OCI-LY7 (cell line): ENCODE measurements at places on chromosomes 5 and 9.

GRCh38 chr5:124747791-124748686, 1.6 kb upstream of the ZNF608 start:
- peak; percentile 87 for DNase-seq

DNA sequence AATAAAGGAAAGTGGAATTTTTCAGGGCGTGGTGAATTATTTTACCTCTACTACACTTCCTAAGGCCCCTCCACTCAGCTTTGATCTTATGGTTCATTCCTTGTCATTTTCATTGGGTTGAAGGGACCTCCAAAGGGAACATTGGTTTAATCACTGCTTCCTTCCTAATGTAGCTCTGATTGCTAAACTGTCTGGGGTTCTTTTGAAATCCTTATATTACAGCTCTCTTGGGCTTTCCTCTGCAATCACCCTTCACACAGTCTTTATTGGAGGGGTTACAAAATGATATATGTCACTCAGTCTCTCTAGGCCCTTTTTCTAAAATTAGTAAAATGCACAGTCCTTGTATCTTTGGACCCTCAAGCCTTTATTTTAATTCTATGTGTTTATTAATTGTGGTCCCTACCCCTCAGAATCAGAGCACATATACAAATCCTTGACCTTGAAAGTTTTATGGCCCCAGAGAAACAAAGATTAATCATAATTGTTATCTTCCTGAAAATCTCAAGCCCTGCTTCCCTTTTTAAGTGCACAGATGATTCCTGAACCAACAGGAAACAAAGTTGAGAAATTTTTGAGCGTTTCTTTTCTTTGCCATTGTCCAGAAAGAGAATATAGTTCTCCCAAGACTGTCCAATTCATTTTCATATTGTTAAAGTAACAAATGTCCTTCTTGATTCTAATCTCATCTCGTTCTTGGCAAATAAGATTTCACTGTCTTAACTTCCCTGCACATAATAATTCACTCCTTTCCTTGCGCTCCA, 330.0 kb downstream of the ARRDC3 start:
- DNase-seq, result no peak

DNA sequence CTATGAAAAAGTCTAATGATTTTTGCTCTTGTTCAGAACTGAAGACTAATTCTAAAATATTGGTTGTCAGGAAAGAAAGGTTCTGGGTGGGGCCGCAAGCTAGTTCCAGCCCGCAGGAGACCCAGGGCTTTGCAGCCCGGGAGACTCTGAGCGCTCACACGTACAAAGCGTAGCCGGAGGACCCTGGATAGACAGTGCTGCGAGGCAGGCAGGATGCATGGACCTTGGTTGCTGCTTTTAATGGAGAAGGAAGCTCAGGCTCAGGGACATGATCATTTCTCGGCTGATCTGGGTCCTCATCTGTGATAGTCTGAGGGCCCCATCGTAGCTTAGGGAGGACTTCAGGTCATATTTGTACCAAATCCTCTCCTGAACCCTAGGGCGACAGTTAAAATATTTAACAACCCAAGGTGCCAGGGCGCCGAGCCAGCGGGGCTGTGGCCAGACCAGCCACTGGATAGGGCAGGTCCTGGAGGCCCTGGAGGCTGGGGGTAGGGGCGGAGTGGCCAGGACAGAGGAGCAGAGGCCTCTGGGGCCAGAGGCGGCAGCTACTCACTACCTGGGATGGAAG, 70.1 kb upstream of the UNC5A start:
- DNase-seq, result no peak

DNA sequence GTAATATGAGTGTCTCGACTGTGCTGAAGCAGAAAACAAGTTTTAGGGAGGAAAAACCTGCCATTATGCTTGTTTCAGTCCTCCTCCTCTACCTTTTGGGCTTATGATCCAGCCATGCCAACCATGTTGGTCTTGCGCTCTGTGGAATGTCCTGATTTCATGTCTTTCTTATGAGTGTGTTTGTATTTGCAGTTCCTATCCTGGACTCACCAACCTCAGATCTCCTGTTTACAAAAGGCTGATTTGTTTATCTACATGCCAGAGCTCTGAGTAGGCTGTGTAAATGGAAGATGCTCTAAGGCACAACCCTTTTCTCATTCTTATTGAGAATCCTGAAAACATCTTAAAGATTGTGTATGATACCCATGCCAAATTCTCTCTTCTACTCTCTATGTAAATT, 138.6 kb downstream of the ARHGEF28 start:
- no peak for DNase-seq

DNA sequence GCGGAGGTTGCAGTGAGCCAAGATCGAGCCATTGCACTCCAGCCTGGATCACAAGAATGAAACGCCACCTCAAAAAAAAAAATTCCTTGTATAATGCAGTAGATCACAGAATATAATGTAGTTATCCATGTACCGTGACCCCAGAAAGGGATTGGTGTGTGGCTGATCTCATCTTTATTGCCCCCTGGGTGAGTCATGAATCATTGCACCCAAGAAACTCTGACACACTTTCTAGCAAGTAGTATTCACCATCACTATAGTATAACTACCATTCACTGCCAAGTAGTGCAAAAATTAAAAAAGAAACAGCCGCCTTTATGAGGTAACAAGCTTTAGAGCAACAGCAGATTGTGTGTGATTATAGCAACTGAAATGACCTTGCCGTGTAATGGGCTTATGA, 23.7 kb upstream of the ANKH start:
- no peak for DNase-seq

DNA sequence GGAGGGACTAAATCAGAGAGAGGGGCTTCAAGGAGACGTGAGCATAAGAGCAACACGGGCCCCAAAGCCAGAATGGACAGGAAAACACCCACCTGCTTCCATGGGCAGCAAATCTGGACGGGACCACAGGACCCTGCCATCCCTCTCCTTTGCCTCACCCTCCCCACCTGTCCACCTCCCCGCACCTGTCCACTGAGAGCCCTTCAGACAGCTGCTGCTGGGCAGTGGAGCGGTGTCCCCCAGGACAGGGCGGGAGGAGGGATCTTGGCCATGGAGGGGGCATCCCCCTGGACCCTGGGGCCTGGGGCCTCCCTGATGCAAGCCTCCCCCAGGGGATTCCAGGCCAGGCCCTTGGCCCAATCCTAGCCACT, 2.6 kb downstream of the CCDC183 start:
- no peak for DNase-seq

GRCh38 chr9:135998410-135999071, 37.4 kb upstream of the UBAC1 start:
- no peak for DNase-seq

DNA sequence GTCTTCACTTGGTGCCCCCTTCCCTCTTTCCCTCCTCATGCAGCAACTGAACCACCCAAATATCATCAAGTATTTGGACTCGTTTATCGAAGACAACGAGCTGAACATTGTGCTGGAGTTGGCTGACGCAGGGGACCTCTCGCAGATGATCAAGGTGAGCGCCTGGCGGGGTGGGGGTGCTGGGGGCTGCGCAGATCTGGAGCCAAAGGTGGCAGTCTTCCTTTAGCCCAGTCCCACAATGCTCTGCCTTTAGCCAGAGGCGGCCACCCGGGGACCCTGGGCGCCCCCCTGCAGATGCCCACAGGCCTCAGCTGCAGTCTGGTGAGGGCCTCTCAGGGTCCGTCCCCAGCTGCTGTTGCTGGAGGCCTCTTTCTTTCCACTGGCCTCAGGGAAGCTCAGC, 63.7 kb downstream of the NEK6 start:
- no peak for DNase-seq

- DNase-seq, result no peak
Measured at GRCh38 chr9:1087120-1087881, 37.1 kb downstream of the DMRT2 start.

DNA sequence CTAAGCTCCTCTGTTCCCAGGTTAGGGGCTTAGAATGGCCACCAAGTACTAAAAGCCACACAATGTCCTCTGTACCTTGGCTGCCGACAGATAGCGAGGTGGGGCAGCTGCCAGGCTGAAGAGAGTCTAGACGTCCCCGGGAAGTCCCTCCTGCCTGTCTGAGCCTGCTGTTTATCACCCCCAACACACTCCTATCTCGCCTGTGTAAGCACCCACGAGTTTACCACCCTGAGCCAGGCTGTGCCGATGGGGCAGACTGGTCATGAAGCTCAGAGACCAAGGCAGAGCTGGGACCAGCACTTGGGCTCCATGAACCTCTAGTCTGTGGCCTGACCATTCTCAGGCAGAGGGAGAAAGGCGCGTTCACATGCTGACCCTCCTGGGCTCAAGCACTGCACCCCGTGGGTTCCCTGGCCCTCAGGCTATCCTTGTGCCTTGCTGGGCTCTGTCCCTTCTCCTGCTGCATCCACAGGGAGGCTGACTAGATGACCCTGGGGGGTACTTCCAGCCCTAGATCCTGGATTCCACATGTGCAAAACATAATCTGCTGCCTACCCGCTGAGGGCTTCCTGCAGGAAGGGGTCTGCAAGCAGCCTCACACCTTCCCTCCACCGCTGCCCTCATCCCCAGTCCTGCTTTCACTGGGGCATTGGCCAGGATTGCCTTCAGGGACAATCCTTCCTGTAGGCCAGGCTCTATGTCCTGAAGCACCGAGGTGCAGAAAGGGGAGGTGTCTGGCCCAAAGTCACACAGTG, 18.6 kb upstream of the SLC25A51 start:
- DNase-seq, result no peak

GRCh38 chr9:13992138-13993088, 321.5 kb downstream of the NFIB start:
- DNase-seq, result no peak

DNA sequence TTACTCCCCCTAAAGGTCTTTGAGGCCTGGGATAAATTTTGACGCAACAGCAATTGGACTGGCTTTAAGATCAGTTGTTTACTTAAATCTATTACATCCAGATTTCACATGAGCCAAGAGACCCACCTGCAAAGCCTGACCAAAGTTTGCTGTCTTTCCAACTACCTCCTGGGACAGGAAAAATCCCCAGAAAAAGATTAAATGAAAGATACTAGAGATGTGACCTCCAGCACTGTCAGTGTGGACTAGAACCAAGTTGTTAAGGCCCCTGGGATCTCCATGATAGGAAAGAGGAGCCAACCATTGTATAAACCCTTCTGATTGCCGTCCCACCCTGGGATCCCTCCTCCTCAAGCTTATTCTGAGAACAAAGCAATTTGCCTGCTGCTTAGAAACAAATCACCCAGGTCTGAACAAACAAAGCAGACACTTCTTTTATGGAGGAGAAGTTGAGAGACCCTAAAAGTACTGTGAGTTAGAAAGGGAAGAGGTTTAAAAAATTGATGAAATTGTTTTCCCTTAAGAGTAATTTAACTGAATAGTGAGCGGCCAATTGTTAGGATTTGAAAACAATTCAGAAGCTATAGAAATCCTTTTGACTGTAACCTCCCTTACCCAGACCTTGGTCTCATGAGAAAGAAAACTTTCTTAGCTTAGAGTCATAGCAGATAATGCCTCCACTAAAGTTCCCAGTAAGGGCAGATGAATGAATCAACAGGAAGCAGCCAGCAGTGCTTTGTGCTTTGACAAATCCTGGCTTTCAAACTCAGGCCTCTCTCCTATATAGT, 255.2 kb downstream of the TMEM167A start:
- DNase-seq, result no peak

DNA sequence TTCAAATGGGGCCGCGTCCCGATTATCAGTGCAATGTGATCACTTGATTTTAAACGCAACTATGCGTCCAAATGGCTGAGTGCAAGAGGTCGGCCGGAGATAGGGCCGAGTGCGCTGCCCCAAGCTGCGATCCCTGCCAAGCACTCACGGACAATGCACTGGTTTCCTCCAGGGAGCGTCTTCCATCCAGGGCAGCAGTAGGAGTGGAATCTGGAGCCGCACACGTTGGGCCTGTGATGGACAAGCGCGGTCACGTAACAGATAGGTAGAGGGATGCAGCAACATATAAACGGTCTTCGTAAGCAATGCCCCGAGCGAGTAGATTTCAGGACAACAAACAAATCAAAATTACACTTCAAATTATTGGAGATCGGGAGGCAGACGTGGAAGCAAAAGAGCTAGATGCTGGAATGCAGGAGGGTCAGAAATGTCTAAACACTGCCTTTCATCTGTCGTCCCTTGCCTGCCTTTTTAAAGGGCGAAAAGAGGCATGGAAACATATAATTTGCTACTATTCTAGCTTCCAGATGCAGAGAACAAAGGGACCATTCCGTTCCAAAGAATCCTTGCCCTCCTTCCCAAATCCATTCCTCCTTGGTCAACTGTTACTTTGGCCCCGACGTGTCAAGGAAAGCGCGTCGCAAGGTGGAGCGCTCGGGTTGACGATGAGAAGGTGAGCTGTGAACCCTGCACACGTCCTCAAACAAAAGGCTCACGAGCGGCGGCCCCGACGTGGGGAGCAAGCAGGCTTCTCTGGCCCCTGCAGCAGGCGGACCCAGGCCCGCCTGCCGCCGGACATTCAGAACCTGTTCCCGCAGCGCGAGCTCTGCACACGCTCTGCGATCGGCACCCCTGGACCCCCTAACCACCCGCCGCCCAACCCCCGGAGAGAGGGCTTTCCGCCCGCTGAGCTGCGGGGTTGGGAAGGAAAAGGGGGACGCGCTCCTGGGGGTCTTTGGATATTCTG, 1.5 kb downstream of the FBN2 start:
- no peak for DNase-seq

GRCh38 chr9:37747271-37747753, 6.3 kb upstream of the TRMT10B start:
- peak; percentile 75 for DNase-seq

GRCh38 chr5:140267559-140268018, 35.3 kb downstream of the PFDN1 start:
- peak; percentile 54 for DNase-seq

DNA sequence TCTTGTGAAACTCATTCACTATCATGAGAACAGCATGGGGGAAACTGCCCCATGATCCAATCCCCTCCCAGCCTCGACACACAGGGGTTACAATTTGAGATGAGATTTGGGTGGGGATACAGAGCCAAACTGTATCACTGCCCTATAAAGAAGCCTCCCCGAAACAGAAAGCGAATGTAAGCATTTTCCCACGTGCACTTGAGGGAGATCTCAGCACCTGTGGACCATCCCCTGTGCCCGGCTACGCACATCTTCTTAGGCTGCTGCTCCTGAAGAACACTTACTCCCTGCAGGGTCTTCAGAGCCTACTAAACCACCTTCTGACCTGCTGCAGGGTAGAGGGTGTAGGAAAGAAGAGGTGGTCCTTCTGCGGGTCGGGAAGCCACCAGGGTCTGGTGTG, 410.2 kb upstream of the IRX2 start:
- no peak for DNase-seq

DNA sequence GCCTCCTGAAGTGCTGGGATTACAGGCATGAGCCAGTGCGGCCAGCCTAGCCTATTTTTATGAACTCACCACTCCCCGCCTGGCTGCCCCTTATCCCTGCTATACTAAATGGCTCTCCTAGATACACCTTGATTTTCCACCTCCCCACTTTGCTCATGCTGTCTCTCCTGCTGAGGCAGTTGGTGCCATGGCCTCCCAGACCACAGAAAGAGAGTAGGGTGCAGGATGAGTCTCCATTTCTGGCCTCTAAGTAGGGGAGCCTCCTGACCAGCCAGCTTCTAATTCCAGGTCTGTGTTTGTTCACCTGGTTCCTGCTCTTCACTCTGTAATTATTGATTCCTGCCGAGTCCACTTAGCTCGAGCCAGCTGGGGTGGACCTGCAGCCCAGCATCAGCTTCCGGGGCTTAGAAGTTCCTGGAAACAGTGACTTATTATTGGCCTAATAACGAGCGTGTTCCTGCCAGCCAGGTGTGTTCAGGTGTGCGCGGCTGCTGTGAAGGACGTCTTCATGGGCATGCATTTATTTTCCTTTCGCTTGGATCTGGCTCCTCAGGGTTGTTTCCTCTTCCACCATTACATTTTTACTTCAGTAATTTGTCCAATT, 34.0 kb downstream of the ZNF618 start:
- DNase-seq, result no peak

- DNase-seq, result peak; percentile 49
Measured at GRCh38 chr9:97966493-97966892, 16.6 kb upstream of the ANP32B start.

- peak; percentile 83 for DNase-seq
Measured at GRCh38 chr5:157820593-157821252, 38.2 kb downstream of the CLINT1 start.
